HFFc6 (cell line): ENCODE measurements at places on chromosomes 2 and 18. TPM values are rescaled to one million over a fixed set of nuclear protein-coding genes. Genes with fewer than 3 reads are reported as not detected.
A peak's percentile ranks its signal among the peaks of the same experiment; 100 is the strongest.

DNA sequence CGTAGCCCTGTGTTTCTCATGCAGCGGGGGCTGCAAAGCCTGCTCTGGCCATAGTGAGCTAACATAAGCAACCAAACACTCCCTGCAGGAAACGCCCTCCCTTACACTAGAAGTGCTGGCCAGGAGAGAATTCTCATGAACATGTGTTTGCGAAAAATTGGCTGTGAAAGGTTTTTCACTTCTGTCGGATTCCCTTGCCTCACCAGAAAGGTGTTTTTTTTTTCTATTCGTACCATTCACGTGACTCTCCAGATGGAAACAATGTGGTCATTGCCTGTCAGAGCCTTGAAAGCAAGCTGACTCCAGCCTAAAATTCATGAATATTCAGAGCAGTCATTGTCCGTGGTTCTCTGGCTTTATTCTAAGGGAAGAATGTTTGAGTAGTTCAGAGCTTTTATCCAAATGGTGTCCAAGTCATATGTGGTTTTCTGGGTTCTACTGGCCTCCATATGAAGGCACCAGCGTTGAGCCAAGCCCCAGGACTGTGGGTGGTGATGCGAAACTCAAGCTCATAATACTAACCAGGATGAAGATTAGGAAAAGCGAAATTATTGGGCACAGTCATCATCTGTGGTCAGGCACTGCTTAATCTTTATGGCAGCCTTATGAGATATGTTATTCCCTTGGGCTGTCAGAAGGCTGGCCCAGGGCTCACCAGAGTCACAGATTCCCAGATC, 236.4 kb downstream of the ALPK2 start:
- no peak for DNase-seq

PID1 gene
- total RNA-seq = 8.2 to 9.1 TPM (median 8.2 TPM) in 3 replicates

GRCh38 chr2:238835726-238836301, 12.1 kb upstream of the TWIST2 start:
- DNase-seq = no peak

CCDC68 gene
- total RNA-seq = 0.05 to 0.45 TPM (median 0.33 TPM) in 3 replicates

- DNase-seq = no peak
Observed at GRCh38 chr18:34224423-34225217, at the start of gene NOL4. Gene NOL4, minus strand, starts transcription at chr18:34224913. Its CDS starts 1,660 bp downstream, at chr18:34223253.

GRCh38 chr2:49004036-49004626, 150.2 kb downstream of the FSHR start:
- no peak for DNase-seq

DNA sequence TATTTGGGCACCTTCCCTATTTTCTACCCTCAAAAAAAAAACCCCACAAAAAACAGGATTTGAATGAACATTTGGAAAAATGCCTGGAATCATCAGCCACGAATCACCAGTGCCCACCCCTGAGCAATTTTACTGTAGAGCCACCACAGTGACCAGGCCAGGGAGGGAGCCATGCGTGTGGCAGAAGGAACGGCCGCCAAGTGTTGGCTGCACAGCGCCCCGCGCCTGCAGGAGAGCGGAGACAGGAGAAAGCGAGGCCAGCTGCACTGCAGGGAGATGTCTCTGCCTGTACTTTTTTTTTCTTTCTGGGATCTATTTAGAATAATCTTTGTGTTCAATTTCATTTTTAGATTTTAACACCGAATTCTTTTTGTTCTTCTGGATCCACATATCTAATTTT, 269.3 kb upstream of the RAB12 start:
- DNase-seq = no peak

DNA sequence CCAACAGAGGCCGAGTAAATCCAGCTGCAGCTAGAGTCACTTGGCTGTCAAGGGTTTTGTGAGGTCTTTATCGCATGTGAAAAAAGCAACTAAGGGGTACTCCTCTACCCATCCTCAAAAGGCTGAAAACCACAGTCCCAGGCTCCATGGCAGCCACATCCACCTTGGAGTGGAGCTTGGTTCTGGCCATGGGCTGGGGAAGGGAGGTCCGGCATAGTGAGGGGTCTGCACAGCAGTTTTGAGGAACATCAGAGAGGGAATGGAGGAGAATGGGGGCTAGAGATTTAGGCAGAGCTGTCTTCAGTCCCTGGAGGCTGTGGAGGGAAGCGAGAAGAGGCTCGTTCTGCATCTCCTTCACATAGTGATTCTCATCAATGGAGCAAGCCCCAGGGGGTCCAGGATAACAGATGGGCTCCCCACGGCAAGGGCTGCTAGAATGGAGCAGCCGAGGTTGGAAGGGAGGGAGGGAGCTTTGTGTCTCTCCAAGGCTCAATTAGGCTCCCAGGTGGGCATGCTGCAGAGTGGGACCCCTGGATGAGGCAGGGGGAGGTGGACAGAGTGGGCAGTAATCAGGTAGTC, 21.0 kb downstream of the MROH2A start:
- DNase-seq = no peak

OSR1 gene
- 4.6 to 10.4 TPM (median 5.5 TPM) in 3 replicates for total RNA-seq

- DNase-seq = no peak
Observed at GRCh38 chr2:130823171-130823885, 13.4 kb upstream of the ARHGEF4 start.

- DNase-seq = no peak
Observed at GRCh38 chr2:58553937-58554336, 312.8 kb upstream of the FANCL start.

DNA sequence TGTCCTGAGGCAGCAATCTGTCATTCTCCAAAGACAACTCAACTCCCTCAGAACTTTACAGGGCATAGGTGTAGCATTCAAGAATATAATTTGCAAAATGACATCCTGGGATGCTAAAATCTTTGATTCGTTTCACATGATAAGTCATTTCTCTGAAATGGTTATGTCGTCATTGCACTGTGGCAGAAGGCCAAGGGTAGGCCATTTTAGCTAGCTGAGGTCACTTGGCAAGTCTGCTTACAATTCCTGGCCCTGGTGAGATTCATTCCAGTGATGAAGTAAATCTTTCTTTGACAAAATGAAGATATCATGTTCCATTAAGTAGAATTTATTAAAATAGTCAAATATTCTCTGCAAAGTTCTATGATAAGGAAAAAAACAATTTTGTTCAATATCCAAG, 1410.3 kb upstream of the LRRTM1 start:
- DNase-seq = no peak

DNA sequence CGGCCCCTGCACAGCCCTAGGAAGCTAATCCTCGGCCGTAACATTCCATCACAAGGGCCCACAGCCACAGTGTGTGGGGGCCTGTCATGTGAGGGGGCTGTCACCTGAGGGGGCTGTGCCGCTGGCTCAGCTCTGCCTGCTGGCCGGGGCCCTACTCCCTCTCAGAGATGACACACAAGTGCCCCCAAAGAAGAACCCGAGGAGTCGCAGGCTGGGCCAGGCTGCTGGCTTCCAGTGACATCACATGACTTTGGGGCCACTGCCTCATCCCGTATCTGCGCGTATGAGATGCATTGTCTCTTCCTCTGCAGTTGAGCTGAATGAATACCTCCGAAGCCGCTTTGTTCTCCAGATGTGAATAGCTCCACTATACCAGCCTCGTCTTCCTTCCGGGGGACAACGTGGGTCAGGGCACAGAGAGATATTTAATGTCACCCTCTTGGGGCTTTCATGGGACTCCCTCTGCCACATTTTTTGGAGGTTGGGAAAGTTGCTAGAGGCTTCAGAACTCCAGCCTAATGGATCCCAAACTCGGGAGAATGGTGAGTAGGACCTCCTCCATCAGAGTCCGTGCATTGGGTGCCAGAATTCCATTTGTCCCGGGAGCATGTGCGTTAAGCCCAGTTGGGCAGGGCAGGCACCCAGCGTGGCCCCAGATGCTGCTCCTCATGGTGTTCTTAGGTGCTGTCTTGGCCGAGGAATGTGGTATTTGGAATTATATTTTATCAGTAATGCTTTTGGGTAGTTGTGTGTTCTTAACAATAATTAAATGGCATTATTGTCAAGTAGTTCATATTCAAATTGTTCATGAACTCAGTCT, at the start of gene CNDP1:
CNDP1 (plus strand) TSS at position 351 of the 820 bp plus-strand sequence; CDS start at position 519, 168 bp downstream.
- no peak for DNase-seq

GRCh38 chr2:239640676-239641578, 240.1 kb upstream of the HDAC4 start:
- DNase-seq = no peak

GRCh38 chr18:7545734-7546133, 21.4 kb upstream of the PTPRM start:
- no peak for DNase-seq

- no peak for DNase-seq
Observed at GRCh38 chr2:216571909-216572513, 61.2 kb upstream of the IGFBP2 start.

GRCh38 chr2:159891917-159892730, 94.1 kb upstream of the CD302 start:
- DNase-seq = peak; percentile 59

GRCh38 chr2:84495539-84496146, 20.7 kb upstream of the DNAH6 start:
- DNase-seq = peak; percentile 59

DNA sequence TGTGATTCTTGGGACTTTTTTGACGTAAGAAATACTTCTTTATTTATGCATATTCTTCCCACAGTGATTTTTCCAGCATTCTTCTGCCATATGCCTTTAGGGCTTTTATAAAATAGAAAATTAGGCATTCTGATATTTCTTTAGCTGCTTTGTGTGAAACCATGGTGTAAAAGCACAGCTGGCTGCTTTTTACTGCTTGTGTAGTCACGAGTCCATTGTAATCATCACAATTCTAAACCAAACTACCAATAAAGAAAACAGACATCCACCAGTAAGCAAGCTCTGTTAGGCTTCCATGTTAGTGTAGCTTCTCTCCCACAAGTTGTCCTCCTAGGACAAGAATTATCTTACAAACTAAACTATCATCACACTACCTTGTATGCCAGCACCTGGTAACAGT, 62.6 kb downstream of the EIF5B start:
- DNase-seq = no peak

DNA sequence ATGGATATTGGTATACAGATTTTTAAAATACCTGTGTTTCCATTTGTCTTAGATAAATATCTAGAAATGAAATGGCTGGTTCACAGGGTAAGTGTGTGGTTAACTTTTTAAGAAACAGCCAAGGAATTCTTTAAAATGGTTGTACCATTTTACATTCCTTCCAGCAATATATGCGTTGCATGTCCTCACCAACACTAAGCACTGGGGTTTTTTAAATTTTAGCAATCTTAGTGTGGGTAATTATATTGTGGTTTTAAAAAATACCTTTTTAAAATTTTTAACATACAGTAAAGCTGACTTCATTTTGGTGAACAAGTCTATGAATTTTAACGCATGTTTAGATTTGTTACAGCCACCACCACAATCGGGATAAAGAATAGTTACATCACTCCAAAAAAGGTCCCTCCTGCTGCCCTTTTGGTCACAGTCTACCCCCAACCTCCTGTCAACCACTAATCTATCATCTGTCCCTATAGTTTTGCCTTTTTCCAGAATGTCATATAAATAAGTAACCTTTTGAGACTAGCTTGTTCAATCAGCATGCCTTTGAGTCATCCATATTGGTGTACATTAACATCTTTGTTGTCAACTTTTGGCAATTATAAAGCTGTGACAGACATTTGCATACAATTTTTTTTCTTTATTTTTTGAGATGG, 128.1 kb upstream of the MSTN start:
- no peak for DNase-seq

DNAH7 gene
- total RNA-seq = 0.27 to 0.41 TPM in 2 of 3 replicates, not detected in the other

GRCh38 chr2:232588680-232589585, 38.4 kb downstream of the EIF4E2 start:
- peak; percentile 35 for DNase-seq

EVX2 gene
- total RNA-seq = not detected in 2 replicates

- no peak for DNase-seq
Observed at GRCh38 chr2:68562934-68563333, 80.4 kb upstream of the PROKR1 start.

DNA sequence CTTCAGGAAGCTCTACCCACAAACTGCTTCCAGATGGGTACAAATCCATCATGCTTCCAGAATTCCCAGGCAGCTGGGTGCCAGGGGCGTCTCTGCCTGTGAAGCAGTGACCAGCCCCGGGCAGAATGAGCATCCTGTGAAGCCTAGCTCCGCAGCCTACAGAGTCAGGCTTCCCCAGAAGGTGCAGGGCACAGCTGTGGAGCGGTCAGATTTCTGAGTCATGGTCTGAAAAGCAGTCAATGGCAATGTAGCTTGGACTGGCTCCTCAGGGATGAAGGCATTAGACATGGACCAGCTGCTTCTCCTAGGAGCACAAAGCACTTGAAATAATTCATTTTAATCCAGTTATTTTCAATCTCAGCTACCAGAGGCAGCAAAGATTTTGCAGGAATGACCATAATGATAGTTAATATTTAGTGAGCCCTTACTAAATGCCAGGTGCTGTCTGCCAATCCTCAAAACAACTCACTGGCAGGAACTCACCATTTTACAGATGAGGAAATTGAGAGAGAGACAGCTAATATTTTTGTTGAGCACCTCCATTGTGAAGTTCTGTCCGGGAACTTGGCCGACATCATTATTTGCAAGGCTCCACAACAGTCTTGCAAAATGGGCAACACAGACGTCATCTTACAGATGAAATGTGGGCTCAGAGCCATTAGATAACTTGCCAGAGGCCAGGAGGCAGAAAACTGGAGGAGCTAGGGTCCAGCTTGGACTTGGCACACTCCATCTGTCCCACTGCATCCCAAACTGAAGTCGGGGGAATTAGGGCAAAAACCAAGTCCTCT, 31.7 kb downstream of the ACMSD start:
- no peak for DNase-seq

IHH gene
- total RNA-seq = not detected in 3 replicates

- DNase-seq = no peak
Observed at GRCh38 chr2:97068074-97068473, 26.6 kb downstream of the FAHD2B start.

GRCh38 chr18:41372046-41372665, 582.9 kb upstream of the PIK3C3 start:
- no peak for DNase-seq

RIT2 gene
- not detected in 3 replicates for total RNA-seq

ITPRID2 gene
- 223 to 253 TPM (median 228 TPM) in 3 replicates for total RNA-seq

DNA sequence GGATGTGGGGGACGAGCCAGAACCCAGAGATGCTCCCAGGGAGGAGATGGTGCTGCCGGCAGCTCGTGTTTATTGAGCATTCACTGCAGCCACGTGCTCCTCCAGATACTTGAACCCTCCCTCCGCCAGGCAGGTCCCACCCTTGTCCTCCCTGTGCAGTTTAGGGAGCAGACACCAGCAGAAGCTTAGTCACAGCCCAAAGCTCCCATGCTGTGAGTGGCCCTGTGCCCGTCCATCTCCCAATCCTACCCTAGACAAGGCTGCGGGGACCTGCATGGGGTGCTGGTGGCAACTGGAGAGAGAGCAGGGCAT, 176.5 kb upstream of the COPS8 start:
- no peak for DNase-seq

DNA sequence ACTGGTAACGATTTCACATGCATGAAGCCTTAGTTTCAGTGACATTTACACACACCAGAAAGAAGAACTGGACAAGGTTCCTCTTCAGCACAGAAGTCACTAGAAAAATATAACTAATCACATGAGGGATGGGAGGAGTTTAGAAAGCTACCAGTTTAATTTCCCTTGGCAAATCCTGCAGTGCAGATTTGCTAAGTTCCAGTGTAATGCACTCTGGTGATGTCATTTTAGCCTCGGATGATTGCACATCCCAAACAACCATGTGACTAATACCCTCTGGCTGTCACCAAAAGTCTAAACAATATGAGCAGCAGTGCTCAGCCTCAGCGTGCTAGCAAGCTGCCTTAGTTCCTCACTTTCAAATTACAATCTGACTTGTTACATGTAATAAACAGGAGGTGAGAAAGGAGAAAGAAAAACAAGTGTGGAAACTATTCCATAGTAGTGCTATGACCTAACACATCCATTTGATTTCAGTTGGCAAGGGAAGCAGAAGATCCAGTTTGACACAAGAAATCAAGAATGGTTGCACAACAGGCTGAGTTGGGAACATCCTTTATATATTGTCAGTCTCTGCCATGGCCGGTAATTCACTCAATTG, 35.3 kb upstream of the PPP1CB start:
- peak; percentile 89 for DNase-seq
